Natural killer cell (primary cell): ENCODE measurements at places on chromosomes 2 and 18.

- no peak overlapping the region for H3K27ac ChIP-seq
- DNase-seq = no peak
- H3K36me3 ChIP-seq = no peaks in the 10 kb centered on the region
- H3K4me3 ChIP-seq = no peak overlapping the region
- no peaks in the 10 kb centered on the region for H3K4me1 ChIP-seq
Observed at GRCh38 chr2:134572314-134573084, 146.3 kb downstream of the TMEM163 start.

- no peak overlapping the region for H3K27ac ChIP-seq
- no peak overlapping the region for H3K4me3 ChIP-seq
- H3K36me3 ChIP-seq = no peaks in the 10 kb centered on the region
- H3K4me1 ChIP-seq = peaks cover 7% of the 10 kb centered on the region
- no peaks in the 10 kb centered on the region for H3K27me3 ChIP-seq
Observed at GRCh38 chr2:206984206-206984605, 44.9 kb downstream of the CPO start.

DNA sequence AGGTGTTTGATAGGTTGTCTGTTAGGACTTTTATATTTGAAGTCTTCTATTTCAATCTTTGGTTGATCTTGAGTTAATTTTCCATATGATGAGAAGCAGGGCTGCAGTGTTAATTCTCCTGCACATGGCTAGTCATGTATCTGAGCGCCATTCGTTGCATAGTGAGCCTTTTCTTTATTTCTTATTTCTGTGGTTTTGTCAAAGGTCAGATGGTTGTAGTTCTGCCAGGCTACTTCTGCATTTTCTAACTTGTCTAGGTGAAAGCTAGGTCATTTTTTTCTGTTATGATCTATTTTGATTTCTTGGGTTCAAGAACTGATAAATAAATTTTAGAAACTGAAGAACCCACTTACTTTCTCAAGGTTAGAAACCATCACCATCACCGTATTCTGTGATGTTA, 56.7 kb downstream of the CCDC74A start:
- no peak for DNase-seq
- H3K27me3 ChIP-seq = no peaks in the 10 kb centered on the region
- H3K4me3 ChIP-seq = no peak overlapping the region

GRCh38 chr2:226794751-226795171, 4.9 kb downstream of the IRS1 start:
- H3K4me1 ChIP-seq = peaks cover 31% of the 10 kb centered on the region
- no peak overlapping the region for H3K27ac ChIP-seq
- peaks cover 11% of the 10 kb centered on the region for H3K27me3 ChIP-seq
- no peak overlapping the region for H3K4me3 ChIP-seq
